ENCODE measurements at places on chromosomes 16 and 17.
A peak's percentile ranks its signal among the peaks of the same experiment; 100 is the strongest.

- DNase-seq, result peak; percentile 25
These were observed 512 bp downstream of the PMM2 start for GRCh38 chr16:8798174-8798527.

GRCh38 chr16:5325932-5326331 is 228.3 kb upstream of the EEF2KMT start:
- no peak for DNase-seq

GRCh38 chr17:77542551-77543490 is 402.1 kb downstream of the SEC14L1 start:
- DNase-seq, result peak; percentile 53

GRCh38 chr16:74071996-74072535 is 224.5 kb upstream of the PSMD7 start:
- no peak for DNase-seq

Data from T-helper 2 cell treated with Interferon-gamma antibody and Interleukin-4, amounts not matched to agents 5 μg/mL and 100 μg/mL, for 36 hours (primary cell).